ENCODE measurements at places on chromosomes 1 and 21.

DNA sequence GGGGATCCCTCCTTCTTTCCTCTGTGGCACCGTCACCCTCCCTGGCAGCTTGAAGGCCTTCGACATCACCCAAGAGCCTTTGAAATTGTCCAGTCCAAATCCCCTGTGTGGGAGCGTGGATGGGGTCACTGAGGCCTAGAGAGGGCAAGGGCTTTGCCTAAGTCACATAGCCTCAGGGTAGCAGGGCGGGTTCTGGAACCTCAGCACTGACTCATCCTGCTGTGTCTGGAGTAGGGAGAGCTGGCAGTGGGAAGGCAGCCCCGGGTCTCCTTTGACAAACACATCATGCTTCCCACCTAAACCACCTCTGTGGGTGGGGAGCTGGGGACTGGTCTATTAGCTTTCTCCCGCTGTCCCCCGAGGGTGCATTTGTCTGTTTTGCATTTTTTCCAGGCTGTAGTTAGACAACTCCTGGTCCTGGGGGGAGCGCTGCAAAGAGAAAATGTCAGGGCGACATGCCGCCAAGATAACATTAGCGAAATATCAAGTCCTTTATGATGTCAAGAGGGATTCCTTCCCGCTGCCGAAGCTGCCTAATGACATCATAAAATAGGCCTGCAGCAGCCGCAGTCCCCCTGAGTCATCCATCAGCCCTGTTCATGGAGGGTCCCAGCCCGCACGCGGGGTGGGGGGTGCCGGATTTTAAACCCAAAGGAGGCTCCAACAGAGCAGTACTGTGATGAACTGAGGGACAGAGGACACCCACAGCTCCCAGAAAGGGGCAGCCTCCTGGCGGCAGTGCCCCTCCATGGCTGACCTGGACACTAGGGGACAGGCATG is 77.0 kb upstream of the POU3F1 start:
- DNase-seq, result no peak

DNA sequence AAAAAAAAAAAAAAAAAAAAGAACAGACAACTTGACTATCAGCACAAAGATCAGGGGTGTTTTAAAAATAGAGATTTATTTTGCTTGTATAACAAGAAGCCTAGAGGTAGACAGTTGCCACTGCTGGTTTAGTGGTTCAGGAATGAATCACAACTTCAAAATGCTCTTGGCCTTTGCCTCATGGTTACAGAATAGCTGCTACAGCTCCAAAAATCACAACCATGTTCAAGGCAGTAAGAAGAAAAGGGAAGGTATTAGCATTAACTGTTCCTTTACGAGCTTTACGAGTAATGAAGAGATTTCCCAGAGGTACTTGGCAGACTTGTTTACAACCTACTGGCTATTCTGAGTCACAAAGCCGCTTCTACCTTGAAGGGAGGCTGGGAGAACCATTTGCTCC is 52.5 kb upstream of the PPM1J start:
- DNase-seq, result no peak

- DNase-seq, result no peak
Measured at GRCh38 chr21:37130971-37131370, 57.9 kb downstream of the TTC3 start.

GRCh38 chr1:25066256-25066655 is 136.2 kb upstream of the RUNX3 start:
- DNase-seq, result no peak

Measured in NCI-H146 (cell line).